ENCODE measurements at places on chromosomes 11 and 22.
A peak's percentile ranks its signal among the peaks of the same experiment; 100 is the strongest.

- no peak for DNase-seq
Observed at GRCh38 chr11:83132191-83132590, 24.7 kb upstream of the PCF11 start.

- DNase-seq, result peak; percentile 42
Observed at GRCh38 chr22:26610072-26610958, 7.5 kb downstream of the CRYBB1 start.

GRCh38 chr11:69447786-69448185 lies 33.7 kb upstream of the LINC01488 start:
- no peak for DNase-seq

GRCh38 chr22:35303029-35303624 lies 3.4 kb downstream of the TOM1 start:
- DNase-seq, result no peak

DNA sequence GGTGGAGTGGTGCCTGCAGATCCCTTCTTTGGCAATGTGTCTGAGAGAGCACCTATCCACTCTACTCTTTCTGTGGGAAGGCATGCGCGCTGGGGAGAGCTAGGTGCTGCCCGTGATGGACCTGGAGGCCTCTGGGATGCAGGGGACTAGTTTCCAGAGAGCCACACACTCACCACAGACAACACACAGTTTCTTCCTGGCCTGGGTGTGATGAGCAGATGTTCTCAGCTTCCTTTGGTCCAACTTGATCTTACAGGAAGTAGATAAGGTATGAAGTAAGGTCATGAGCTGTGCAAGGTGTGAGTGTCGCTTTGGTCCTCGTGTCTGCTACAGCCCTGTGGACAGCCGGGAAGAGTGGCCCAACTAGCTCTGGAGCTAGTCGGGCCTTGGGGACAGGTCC lies 27.3 kb upstream of the SUSD2 start:
- DNase-seq, result no peak

- no peak for DNase-seq
Observed at GRCh38 chr11:2109541-2110019, 29.6 kb downstream of the IGF2 start.

DNA sequence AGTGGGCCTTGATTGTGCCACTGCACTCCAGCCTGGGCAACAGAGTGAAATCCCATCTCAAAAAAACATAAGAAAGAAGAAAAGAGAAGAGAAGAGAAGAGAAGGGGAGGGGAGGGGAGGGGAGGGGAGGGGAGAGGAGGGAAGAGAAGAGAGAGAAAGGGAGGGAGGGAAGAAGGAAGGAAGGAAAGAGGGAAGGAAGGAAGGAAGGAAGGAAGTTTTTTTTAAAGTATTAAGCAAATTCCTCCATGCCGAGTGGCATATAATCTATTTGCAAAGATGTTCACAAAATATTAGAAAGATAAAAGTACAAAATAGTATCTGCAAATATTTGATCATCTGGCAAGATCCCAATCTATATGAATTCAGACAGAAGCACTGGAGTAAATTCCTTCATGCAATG lies 10.5 kb upstream of the CFAP300 start:
- DNase-seq, result no peak

DNA sequence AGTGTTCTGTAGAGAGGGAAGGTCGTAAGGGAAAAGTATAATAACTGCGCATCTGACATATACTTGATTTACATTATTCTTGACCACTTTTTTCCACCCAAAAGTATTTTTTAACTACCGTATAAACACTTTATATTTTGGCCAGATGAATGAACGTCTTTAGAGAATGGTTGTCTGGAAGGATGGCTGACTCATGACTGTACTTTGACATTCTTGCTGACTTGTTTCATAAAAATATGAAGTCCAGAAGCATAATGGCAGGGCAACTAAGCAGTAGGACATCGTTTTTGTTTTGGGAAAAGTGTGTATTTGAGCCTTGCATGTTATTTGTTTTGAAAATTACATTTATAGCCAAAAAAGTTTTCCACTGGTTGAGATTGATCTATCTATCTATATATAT lies 110.0 kb downstream of the OSBP2 start:
- DNase-seq, result no peak

GRCh38 chr11:128206461-128206860 lies 380.9 kb downstream of the ETS1 start:
- no peak for DNase-seq

DNA sequence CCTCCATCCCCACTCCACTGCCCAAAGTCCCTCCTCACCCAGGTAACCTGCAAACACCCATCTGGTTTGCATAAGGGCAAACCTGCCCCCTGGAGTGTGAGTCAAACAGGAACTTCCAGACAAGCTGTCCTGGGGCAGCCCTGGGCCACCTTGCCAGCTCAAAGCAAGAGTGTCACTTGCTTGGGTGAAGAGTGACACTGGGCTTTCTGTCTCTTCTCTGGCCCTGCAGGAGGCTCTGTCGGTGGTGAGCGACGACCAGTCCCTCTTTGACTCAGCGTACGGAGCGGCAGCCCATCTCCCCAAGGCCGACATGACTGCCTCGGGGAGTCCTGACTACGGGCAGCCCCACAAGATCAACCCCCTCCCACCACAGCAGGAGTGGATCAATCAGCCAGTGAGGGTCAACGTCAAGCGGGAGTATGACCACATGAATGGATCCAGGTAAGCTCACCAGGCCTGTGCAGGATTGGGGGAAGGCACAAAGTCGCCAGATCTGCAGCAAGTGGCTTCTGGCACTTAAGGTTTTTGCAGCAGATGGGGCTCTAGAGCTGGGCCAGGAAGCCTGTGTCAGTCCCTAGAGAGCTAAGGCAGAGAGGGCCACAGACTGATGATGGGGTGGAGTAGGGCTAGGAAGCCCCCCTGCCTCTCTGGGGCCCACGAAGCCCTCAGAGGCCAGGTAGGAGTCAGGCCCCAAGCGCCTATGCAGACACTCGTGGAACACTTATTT lies 64.2 kb downstream of the FLI1 start:
- peak; percentile 51 for DNase-seq

DNA sequence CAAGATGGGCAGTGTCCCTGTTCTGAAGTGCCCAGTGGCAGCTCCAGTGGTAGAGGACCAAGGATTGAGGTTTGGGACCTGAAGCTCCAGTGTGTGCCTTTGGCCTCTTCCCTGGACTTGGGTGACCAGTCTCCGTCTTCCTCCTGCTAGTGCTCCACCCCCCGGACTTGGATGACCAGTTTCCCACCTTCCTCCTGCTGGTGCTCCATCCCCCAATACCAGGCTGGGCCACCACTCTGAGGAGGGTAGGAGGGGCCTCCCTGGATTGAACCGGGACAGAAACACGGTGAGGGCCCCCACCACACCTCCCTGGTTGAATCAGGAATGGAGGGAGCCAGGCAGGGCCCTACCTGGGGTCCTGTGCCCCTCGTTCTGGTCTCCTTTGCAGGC lies 10.9 kb upstream of the NEAT1 start:
- no peak for DNase-seq

GRCh38 chr11:12701811-12702592 lies 27.8 kb downstream of the TEAD1 start:
- DNase-seq, result no peak

DNA sequence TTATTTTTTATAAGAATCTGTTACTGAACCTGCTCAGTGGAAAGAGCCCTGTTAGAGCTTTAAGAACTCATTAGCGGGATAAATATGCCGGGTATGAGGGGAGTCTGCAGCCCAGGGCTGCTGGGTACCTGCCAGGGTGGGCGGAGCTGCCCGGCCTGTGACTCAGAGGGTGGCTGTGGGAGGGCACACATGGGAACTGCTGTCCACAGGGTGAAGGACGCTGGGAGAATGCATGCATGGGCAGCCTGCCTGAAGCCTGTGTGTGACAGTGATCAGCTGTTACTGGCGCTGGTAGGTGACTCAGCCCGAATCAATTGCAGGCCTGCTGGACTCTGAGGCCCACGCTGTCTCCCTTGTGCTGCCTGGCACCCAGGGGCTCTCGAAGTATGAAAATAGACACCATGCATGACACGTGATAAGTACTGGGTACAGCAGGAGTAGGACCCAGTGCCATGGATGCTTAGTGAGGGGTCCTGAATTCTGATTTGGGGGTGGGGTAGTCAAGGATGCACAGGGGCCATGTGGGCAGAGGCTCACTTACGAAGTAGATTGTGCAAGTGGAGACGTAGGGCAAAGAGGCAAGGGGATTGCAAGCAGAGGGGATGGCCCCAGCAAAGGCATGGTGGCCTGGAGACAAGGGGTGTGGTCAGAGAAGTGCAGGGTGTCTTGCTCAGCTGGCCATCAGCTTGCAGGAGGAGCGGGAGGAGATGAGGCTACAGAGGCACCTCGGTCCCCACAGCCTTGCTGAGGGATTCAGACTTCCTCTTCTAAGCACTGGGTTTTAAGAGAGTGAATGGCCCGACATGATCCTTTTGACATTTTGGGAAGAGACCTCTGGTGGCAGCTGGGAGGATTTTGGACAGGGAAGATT lies 36.5 kb downstream of the GRIK4 start:
- DNase-seq, result no peak

DNA sequence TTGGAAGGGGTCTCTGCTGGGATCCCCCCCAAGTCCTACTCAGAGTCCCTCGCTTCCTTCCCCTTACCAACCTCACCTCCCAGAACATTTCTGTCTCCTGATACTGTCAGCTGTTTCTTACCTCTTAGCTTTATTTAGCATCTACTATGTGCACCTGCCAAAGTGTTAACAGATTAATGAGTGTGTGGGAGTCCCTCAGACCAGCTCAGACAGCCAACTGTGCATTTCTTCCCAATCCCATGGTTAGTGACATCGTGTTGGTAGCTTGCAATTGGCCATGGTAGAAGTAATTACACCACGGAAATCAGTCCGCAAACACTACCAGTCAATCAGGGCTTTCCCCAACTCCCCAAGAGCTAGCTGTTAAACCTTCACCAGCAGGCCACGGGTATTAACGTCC lies 150.6 kb downstream of the DSCAML1 start:
- no peak for DNase-seq

DNA sequence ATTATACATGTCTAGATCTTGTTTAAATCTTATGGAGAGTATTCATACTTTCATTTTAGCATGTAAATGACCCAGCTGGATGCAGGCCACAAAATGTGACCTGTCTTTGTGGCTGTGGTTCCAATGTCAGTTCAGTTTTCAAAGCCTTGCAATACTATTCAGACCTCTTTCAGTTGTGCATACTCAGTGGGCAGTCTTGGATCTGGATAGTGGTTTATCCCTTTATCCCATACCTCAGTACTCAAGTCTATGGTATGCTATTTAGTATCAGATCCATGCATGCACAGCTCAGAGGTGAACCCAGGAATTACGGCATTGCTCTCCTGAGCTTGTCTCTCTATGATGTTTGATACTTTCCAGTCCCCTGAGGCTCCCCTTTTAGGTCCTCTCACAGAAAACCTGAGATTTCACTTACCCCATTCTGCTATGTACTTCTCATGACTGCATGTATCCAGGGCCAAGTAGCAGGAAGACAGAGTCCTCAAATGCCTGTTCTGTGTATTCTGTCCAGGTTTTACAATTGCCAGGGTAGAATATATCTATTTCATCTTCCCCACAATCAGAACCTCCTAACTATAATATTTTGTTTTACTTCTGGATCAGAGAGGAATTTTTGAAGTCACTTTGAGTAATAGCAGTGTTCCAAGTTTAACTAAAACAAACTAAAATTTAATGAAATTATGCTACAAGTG lies 6.9 kb upstream of the P4HA3 start:
- no peak for DNase-seq

- DNase-seq, result no peak
Observed at GRCh38 chr11:68379206-68379605, 66.8 kb downstream of the LRP5 start.

- DNase-seq, result no peak
Observed at GRCh38 chr22:30718938-30719337, 24.3 kb downstream of the OSBP2 start.

DNA sequence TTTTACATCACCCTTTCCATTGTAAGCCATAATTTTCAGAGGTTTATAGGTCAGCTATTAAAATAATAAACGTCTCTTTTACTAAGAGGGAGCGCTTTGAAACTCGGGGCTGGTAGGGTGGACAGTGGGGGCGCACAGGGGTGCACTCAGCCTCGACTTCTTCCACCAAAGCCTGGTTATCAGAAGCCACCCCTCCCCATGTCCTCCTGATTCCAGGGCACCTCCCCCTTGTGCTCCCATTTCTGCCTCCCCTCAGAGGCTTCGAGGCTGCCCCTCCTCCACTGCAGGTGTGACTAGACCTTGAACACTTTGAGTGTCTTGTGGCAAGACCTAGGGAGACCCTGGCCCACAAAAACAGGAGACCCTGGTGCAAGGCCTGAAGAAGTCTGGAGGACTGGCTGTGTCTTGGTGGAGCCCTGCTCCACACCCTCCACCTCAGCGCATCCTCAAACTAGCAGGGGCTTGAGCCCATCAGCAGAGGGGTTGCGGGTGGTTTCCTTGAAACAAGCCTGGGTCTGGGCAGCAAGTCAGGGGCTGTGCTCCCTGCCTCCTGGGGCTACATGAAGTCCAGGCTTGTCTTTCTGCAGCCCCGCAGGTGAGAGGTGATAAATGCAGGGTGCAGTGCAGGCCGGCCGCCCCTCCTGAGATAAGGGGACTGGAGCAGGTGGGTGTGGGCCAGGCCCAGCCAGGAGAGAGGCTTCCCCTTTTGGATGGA lies 3.0 kb downstream of the CDKN1C start:
- DNase-seq, result no peak

- no peak for DNase-seq
Observed at GRCh38 chr11:122758974-122759373, 79.3 kb upstream of the CRTAM start.

DNA sequence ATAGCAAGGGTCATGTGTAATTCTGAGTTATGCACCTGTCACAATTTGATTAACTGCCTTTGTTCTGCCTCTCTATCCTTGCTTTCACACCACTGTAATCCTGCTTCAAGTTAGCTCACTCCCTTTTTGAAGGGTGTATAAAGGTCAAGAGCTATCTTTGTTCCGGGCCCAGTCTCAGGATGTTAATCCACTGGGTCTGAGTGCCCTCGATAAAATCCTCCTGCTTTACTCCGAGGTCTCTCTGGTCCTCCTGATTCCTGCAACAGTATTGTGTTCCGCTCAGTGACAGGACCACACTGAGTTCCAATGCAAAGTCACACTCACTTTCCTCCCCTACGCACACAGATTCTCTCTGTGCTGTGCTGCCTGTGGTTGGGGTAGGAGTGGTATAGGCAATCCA lies 186.5 kb downstream of the DYNC2H1 start:
- DNase-seq, result no peak

DNA sequence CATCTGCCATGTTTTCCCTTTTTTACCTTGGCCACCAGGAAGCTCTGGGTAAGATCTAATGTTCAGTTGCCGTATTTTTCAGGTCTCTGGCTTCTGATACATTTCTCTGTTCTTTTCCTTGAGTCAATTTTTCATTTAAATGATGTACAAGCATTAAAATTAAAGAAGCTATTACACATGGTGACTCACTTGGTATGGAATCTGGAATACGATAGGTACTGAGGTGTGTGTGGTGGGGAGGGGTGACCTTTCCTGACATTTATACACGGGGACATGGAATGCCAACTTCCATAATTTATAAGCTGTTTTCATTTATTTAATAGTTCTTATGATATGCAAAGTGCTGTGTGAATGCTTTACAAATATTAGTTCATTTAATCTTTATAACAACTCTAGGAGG lies 47.8 kb upstream of the ALX4 start:
- DNase-seq, result no peak

DNA sequence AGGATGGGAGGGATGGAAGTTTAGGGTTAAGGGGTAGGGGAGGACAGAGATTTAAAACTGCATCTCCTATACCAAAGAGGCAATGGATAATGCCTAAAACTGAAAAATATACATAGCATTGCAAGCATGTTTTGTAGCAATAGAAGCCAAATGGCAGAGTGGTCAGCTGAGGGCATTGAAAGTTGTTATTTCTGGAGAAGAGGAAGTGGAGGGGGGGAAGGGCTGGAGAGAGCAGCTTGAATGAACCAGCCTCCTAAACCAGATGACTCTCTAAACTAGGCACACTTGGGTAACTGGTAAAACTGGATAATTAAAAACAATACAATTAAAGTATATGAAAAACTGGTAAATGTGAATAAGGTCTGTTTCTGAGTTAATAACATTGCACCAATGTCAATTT lies 70.3 kb upstream of the TP53I11 start:
- no peak for DNase-seq

Data from stimulated activated CD8-positive, alpha-beta memory T cell treated with anti-CD3 and anti-CD28 coated beads, Interleukin-2, amount 100 ng/mL, for 48 hours (primary cell).